Thoracic aorta (tissue), 2 donors: ENCODE measurements at places on chromosomes 5 and 9. TPM values are rescaled to one million over a fixed set of nuclear protein-coding genes. Genes with fewer than 3 reads are reported as not detected.

DNA sequence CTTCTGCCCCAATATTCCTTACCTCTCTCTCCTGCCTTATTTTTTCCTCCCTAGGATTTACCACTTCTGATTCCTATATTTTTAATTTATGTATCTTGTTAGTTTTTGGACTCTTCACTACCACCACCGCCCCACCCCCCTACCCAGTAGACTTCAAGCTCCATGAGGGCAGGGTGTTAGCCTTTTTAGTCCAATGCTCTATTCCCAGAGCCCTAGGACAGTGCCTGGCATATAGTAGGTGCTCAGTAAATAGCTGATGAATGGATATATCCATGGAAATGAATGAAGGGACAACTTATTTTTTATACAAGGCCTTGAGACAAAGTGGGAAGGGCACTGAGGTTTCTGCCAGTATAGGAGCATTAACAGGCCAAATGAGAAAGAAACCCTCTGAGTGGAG lies 41.5 kb downstream of the IRF1 start:
- no peaks in the 10 kb centered on the region for H3K27me3 ChIP-seq
- peaks cover 18% of the 10 kb centered on the region for H3K4me1 ChIP-seq
- H3K4me3 ChIP-seq, result no peak overlapping the region
- H3K27ac ChIP-seq, result no peak overlapping the region

- no peak overlapping the region for H3K27ac ChIP-seq
- H3K27me3 ChIP-seq, result no peaks in the 10 kb centered on the region
- no peak for DNase-seq
- H3K4me1 ChIP-seq, result no peaks in the 10 kb centered on the region
- no peaks in the 10 kb centered on the region for H3K36me3 ChIP-seq
- H3K4me3 ChIP-seq, result no peak overlapping the region
Measured at GRCh38 chr9:91391412-91391811, 29.7 kb upstream of the AUH start.

The AJM1 gene
- total RNA-seq, result 9.2 TPM

The PCDHGB1 gene
- total RNA-seq, result 11.4 TPM

- H3K36me3 ChIP-seq, result no peaks in the 10 kb centered on the region
- H3K4me3 ChIP-seq, result no peak overlapping the region
- DNase-seq, result no peak
- H3K27ac ChIP-seq, result no peak overlapping the region
- peaks cover 57% of the 10 kb centered on the region for H3K4me1 ChIP-seq
- H3K27me3 ChIP-seq, result no peaks in the 10 kb centered on the region
Measured at GRCh38 chr9:130450344-130451003, 5.7 kb downstream of the ASS1 start.

- peaks cover 13% of the 10 kb centered on the region for H3K4me1 ChIP-seq
- H3K36me3 ChIP-seq, result no peaks in the 10 kb centered on the region
- peaks cover 12% of the 10 kb centered on the region for H3K27me3 ChIP-seq
- no peak overlapping the region for H3K27ac ChIP-seq
Measured at GRCh38 chr9:124779368-124780059, 2.6 kb downstream of the OLFML2A start.

The PCDHAC2 gene
- 0.71 TPM for total RNA-seq

The TAS2R1 gene
- not detected for total RNA-seq

GRCh38 chr9:133107961-133108793 lies 12.9 kb downstream of the RALGDS start:
- H3K36me3 ChIP-seq, result peaks cover 59% of the 10 kb centered on the region
- H3K27me3 ChIP-seq, result no peaks in the 10 kb centered on the region
- peaks cover 5% of the 10 kb centered on the region for H3K4me1 ChIP-seq
- no peak overlapping the region for H3K4me3 ChIP-seq
- no peak for DNase-seq

The TMC1 gene
- not detected for total RNA-seq

- H3K4me3 ChIP-seq, result no peak overlapping the region
- peaks cover 36% of the 10 kb centered on the region for H3K36me3 ChIP-seq
- H3K27ac ChIP-seq, result no peak overlapping the region
- DNase-seq, result no peak
- H3K4me1 ChIP-seq, result no peaks in the 10 kb centered on the region
Measured at GRCh38 chr9:137809040-137809576, 68.5 kb upstream of the CACNA1B start.
